ENCODE measurements at places on chromosomes 1 and 21.

GRCh38 chr1:205913451-205914154 lies 29.7 kb downstream of the SLC26A9 start:
- no peak for DNase-seq

- DNase-seq = peak; percentile 61
Observed at GRCh38 chr1:228307218-228308023, 99.2 kb downstream of the TRIM11 start.

GRCh38 chr21:45996311-45997204 lies 15.0 kb downstream of the COL6A1 start:
- DNase-seq = no peak

GRCh38 chr1:226485192-226485591 lies 63.4 kb upstream of the STUM start:
- no peak for DNase-seq

- no peak for DNase-seq
Observed at GRCh38 chr1:20074725-20075171, 4.8 kb downstream of the PLA2G5 start.

- no peak for DNase-seq
Observed at GRCh38 chr1:101191049-101191448, 45.8 kb upstream of the S1PR1 start.

DNA sequence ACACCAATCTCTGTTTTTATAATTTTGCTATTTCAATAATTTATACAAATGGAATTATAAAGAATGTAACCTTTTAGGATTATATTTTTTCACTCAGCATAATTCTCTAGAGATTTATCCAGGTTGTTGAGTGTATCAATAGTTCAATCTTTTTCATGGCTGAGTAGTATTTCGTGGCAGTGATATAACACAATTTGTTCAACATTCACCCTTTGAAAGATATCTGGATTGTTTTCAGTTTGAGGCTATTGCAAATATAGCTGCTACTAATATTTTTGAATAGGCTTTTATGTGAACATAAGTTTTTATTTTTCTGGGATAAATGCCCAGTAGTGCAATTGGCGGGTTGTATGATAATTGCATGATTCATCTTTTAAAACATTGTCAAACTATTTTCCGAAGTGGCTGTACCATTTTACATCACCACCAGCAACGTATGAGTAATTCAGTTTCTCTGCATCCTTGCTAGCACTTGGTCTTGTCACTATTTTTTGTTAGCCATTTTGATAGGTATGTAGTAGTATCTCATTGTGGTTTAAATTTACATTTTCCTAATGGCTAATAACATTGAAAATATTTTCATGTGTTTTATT lies 55.6 kb upstream of the ABCD3 start:
- DNase-seq = no peak

DNA sequence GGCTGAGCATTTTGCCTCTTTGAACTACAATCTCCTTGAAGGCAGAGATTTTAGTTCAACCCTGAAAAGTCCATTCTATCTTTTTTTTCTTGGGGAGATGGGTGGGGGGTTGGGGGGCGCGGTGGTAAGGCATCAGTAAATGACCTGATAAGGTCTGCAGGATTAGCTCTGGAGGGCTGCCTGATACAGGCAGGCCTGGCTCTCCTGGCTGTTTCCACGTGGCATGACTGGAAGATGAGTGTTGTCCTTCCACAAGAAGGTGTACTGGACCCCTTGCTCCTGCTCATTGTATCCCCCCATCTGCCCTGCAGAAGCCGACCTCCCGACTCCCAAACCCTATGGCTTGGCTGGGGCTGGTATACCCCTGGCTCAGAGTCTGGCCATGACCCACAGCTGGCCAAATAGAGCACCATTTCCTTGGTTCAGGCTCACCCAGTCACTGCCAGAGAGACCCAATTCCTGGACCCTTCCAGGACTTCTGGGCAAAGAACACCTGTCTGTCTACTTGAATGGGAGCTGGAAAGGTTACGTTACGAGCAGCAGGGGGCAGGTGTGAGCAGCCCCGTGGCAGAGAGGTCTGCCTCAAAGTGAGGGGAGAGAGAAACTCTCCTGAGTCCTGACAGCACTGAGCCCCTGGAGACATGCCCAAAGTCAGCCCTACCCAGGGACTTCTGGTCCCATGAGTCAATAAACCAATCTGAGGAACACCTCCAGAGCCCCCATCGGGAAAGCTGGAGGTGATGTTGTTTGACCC lies 17.0 kb downstream of the DHRS3 start:
- DNase-seq = no peak

GRCh38 chr1:93528412-93528811 lies 80.5 kb downstream of the FNBP1L start:
- no peak for DNase-seq

DNA sequence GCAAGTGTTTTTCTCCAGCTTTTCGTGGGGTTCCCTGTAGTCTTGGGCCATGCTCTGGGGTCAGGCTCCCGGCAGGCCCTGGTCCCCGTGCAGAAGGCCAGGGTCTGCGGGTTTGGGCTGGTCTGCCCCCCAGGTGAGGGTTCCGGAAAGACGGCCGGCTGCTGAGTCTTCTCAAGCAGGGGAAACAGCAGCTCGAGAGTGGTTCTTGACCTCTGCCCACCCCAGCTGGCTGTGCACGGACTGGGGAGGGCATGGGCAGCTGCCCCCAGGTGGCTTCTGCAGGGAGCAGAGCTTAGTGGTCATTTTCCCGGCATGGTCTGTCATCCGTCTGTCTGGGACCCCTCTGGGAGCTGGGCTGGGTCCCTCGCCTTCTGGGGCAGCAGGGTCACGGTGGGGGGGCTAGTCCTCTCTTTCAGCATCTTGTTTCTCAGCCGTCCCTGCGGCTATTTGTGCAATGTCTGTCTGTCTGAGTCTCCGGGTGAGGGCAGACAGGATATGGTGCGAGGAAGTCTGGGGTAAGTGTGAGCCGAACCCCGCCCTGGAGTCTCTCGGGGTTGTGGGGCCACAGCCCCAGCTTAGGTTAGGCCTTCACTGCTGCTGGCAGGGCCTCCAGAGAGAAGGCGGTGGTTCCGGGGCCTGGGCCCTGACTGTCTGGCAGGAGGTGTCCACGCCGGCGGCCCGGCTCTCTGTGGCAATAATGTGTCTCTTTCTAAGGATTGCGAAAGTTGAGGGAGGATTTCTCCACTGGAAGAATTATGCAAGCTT lies 6.1 kb downstream of the SKI start:
- DNase-seq = peak; percentile 66

DNA sequence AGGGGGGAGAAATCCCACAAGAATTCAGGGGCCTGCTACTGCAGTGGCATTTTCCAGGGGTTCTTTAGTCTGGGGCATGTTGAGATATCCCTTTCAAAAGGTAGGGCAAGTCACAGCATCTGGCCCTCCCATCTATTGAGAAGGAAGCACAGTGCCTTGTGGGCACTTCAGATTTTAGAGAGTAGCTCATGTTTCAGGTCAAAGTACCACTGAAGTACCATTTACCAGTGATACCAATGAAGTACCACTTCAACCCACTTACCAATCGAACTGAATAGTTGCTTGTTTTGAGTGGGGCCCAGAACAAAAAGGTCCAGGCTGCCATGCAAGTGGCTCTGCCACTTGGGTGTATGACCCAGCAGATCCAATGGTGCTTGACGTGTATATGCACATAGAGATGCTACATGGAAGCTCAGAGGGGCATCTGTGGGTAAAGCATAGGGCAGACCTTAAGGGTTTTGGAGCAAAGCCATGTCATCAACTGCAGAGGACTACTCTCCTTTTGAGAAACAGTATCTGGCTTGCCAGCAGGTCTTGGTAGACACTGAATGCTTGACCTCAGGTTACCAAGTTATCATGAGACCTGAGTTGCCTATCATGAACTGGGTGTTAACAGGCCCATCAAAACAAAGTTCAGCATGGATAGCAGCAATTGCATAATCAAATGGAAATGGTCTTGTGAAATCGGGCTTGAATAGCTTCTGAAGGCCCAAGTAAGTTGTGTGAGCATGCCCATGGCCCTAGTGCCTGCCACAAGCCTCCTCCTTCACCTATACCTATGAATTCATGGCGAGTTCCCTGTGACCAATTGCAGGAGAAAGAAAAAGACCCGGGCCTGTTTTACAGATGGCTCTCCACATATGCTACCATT lies 23.5 kb downstream of the PLA2G2D start:
- DNase-seq = no peak

- DNase-seq = no peak
Observed at GRCh38 chr1:186518822-186519381, 58.0 kb upstream of the PDC start.

DNA sequence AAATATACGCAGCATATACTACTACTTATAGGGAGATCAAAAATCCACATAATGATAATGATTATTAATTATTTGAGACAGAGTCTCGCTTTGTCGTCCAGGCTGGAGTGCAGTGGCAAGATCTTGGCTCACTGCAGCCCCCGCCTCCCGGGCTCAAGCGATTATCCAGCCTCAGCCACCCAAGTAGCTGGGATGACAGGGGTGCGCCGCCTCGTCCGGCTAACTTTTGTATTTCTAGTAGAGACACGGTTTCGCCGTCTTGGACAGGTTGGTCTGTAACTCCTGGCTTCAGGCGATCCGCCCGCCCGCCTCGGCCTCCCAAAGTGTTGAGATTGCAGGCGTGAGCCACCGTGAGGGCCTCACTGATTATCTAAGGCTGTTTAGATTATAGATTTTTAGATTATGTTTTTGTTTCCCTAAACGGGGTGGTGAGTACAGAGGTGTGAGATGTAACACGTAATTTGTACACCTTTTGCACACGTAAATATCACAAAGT lies 548 bp upstream of the SLC25A33 start:
- no peak for DNase-seq

DNA sequence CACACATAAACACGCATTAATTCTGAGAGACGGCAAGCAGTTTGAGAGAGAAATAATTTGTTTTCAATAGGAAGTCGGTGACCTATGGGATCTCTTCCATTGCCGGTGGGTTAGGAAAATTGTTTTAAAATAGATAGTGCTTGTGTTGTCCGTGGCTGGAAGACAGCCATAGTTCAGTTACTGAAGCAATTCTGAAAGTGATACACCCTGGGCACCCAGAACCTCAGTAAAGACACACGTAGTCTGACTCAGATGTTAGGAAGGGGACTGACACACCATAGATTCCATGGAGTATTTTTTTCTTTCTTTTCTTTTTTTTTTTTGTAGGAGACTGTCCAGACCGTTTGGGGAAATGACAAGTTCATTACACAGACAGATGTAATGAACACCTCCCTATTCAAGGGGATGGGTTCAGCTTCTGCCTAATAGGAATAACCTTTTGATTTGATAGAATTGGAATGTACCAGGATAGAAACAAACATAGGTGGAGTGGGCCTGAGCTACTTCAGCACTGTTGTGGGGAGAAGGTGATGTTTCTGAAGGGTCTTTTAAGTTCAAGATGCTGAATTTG lies 1.6 kb downstream of the C1orf21 start:
- no peak for DNase-seq

- DNase-seq = no peak
Observed at GRCh38 chr1:18913065-18913835, 10.9 kb upstream of the ALDH4A1 start.

DNA sequence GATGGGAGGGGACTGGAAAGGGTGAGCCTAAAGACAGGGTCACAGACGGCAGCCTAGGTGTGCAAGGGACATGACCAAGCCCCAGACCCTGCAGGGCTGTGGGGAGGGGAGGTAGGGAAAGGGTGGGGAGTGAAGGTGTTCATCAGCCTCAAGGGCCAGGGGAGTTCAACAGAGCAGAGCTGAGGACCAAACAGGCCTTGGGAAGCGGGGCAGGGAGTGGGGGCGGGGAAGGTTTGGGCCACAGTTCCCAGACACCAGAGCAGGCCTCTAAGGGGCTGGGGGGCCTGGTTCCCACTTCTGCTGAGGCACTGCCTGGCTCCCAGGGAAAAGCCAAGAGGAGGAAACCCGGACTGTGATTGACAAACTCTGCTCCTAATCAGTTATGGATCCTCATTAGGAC lies 456.3 kb downstream of the MATN1 start:
- DNase-seq = no peak

- no peak for DNase-seq
Observed at GRCh38 chr1:37958690-37959089, 11.8 kb upstream of the INPP5B start.

DNA sequence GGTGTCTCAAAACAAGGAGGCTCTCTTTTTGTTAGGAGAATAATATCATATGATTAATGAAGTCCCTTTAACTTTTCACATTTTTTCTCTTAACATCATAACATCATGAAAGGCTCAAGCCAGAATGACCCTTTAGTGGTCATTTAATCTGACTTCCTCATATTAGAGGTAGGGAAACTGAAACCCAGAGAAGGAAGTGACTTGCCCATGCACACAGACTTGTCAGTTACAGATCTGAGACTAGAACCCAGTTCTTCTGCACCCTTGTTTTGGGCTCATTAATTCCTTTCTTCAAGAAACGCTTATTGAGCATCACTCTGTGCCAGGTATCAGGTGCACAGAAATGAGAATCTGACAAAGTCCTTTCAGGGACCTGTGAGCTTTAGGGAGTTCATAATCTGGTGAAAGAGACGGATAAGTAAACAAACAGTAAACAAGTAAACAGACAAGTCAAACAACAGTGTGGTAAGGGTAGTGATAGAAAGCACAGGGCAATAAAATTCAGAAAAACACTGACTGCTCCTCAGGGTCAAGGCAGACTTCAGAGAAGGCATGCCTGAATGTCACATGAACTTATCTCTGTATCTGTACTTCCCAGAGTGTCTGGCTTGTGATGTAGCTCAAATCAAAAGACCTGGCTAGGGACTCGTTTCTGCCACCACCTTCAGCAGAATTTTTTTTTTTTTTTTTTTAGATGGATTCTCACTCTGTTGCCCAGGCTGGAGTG lies 38.3 kb upstream of the OSBPL9 start:
- DNase-seq = no peak

DNA sequence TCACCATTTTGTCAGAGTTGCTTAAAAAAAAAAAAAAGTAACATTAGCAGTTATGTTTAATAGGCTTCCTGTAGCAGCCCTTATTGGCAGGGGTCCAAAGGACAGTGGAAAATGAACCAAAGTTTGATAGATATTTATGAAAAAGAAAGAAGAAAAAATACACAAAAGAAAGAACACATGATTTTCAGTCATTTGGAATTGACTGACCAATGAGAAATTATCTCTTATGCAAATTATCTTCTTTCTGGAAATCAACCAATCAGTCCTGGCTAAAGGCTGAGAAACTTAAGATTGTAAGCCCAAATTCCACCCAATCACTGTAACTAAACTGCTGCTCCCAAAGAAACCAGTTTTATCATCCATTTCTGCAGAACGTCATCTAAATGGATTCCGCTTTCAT lies 282.4 kb downstream of the TM2D1 start:
- DNase-seq = no peak

GRCh38 chr1:216599851-216600250 lies 123.4 kb downstream of the ESRRG start:
- DNase-seq = no peak

GRCh38 chr1:224539971-224540370 lies 76.1 kb upstream of the CNIH3 start:
- DNase-seq = no peak

GRCh38 chr1:72462186-72462905 lies 180.0 kb upstream of the NEGR1 start:
- DNase-seq = no peak
